Upper lobe of right lung (tissue), 1 donor: ENCODE measurements at places on chromosomes 5 and 9. TPM values are rescaled to one million over a fixed set of nuclear protein-coding genes. Genes with fewer than 3 reads are reported as not detected.

DNA sequence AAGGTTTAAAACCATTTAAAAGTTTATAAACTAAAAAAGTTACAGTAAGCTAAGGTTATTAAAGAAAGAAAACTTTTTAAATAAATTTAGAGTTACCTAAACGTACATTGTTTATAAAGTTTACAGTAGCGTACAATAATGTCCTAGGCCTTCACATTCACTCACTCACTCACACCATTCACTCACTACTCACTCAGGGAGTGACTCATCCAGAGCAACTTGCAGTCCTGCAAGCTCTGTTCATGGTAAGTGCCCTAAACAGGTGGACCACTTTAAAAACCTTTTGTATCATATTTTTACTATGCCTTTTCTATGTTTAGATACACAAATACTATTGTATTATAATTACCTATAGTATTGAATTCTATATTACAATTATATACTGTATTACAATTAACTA, 190.8 kb upstream of the RASA1 start:
- no peak overlapping the region for H3K27ac ChIP-seq
- no peak for DNase-seq
- no peak overlapping the region for H3K4me3 ChIP-seq
- H3K36me3 ChIP-seq = no peaks in the 10 kb centered on the region
- H3K27me3 ChIP-seq = no peaks in the 10 kb centered on the region
- H3K4me1 ChIP-seq = no peaks in the 10 kb centered on the region

GRCh38 chr9:137235424-137236237, 4.9 kb downstream of the SLC34A3 start:
- no peak overlapping the region for H3K27ac ChIP-seq
- no peak for DNase-seq
- H3K4me3 ChIP-seq = no peak overlapping the region
- peaks cover 24% of the 10 kb centered on the region for H3K4me1 ChIP-seq

GRCh38 chr5:136057401-136058038, 28.7 kb downstream of the TGFBI start:
- H3K4me3 ChIP-seq = no peak overlapping the region
- peaks cover 14% of the 10 kb centered on the region for H3K36me3 ChIP-seq
- no peak overlapping the region for H3K27ac ChIP-seq
- peaks cover 28% of the 10 kb centered on the region for H3K4me1 ChIP-seq
- no peaks in the 10 kb centered on the region for H3K27me3 ChIP-seq

GRCh38 chr5:56807679-56808078, 7.7 kb upstream of the MAP3K1 start:
- H3K4me1 ChIP-seq = no peaks in the 10 kb centered on the region
- DNase-seq = no peak
- H3K27me3 ChIP-seq = no peaks in the 10 kb centered on the region
- H3K36me3 ChIP-seq = no peaks in the 10 kb centered on the region
- no peak overlapping the region for H3K4me3 ChIP-seq
- H3K27ac ChIP-seq = no peak overlapping the region

DNA sequence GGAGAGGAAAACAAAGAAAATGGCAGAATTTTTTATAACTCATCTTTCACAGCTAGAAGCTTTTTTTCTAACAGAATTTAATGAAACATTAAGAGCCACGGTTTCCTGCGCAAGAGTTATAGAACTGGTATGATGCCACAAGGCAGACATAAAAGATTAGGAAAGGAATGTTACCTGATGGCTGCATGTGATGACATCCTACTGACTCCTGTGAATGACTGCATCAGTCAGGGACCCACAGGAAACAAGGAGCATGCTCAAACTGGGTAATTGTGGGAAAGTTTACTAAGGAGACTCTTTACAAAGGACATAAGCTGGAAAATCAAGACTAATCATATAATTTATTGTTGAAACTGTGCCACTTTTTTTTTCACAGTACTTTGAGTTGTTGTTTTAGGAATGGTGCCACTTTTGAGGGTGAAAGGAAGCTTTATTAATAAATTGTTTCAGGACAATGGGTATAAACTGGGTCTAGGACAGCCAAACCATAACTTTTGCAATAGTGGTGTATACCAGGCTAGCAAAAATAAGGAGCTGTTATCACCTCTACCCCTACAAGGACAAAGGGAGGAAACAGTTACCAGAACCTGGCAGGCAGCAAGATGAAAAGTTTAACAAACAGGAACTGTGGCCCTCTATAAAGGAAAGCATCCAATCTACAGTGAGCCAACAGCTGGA, 5.1 kb upstream of the TSLP start:
- no peak overlapping the region for H3K27ac ChIP-seq
- peaks cover 24% of the 10 kb centered on the region for H3K27me3 ChIP-seq
- peaks cover 7% of the 10 kb centered on the region for H3K4me1 ChIP-seq
- no peak for DNase-seq
- H3K4me3 ChIP-seq = no peak overlapping the region

- no peaks in the 10 kb centered on the region for H3K27me3 ChIP-seq
- H3K4me3 ChIP-seq = no peak overlapping the region
- DNase-seq = no peak
- no peaks in the 10 kb centered on the region for H3K4me1 ChIP-seq
- H3K36me3 ChIP-seq = no peaks in the 10 kb centered on the region
These were observed 249.1 kb downstream of the DIRAS2 start for GRCh38 chr9:90393365-90394152.

GRCh38 chr9:137161558-137162486, 8.0 kb downstream of the LRRC26 start:
- H3K4me3 ChIP-seq = no peak overlapping the region
- DNase-seq = no peak
- H3K27me3 ChIP-seq = peaks cover 97% of the 10 kb centered on the region
- H3K36me3 ChIP-seq = no peaks in the 10 kb centered on the region
- peaks cover 25% of the 10 kb centered on the region for H3K4me1 ChIP-seq
- no peak overlapping the region for H3K27ac ChIP-seq

- H3K27ac ChIP-seq = no peak overlapping the region
- no peaks in the 10 kb centered on the region for H3K36me3 ChIP-seq
- peaks cover 4% of the 10 kb centered on the region for H3K27me3 ChIP-seq
- H3K4me1 ChIP-seq = no peaks in the 10 kb centered on the region
- DNase-seq = no peak
- H3K4me3 ChIP-seq = no peak overlapping the region
These were observed 65.3 kb downstream of the OLFM1 start for GRCh38 chr9:135152614-135153334.

DNA sequence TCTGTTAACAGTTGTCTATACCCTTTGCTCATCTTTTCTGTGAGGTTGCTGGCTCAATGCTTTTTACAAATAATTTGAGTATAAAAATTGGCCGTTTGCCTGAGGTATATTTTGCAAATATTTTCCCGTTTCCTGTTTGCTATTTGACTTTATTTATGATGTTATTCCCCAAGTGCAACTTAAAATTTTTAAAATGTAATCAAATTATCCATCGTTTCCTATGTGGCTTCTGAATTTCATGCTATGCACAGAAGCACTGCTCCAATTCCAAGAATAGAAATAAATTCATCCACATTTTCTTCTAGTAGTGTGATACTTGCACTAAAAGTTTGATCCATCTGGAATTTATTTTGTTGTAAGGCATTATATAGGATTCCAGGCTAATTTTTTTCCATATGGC, 123.6 kb downstream of the ZNF608 start:
- no peak for DNase-seq
- H3K36me3 ChIP-seq = no peaks in the 10 kb centered on the region
- H3K27ac ChIP-seq = no peak overlapping the region
- H3K4me1 ChIP-seq = no peaks in the 10 kb centered on the region
- H3K27me3 ChIP-seq = no peaks in the 10 kb centered on the region

DNA sequence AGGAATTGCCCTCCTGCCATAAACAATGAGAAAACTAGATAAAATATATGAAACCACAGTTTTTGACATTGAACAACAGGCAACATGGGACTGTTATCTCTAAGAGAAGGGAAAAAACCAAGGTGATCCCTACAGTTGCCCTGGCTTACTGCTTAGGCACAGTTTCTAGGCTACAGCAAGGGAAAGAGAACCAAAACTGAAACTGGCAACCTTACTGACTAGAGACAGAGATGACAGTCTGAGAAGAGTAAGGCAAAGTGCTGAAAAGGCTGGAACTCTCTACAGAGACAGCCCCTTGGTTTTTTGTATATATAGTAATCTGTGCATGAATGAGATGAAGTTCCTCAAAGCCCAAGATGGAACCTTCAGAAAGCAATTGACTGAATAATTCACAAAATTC, 36.2 kb upstream of the REEP2 start:
- DNase-seq = no peak
- H3K36me3 ChIP-seq = peaks cover 80% of the 10 kb centered on the region
- no peaks in the 10 kb centered on the region for H3K4me1 ChIP-seq
- H3K4me3 ChIP-seq = no peak overlapping the region
- no peaks in the 10 kb centered on the region for H3K27me3 ChIP-seq
- no peak overlapping the region for H3K27ac ChIP-seq

GRCh38 chr9:104074876-104075275, 19.2 kb upstream of the SMC2 start:
- peak overlapping the region; percentile 31 for H3K27ac ChIP-seq
- H3K27me3 ChIP-seq = no peaks in the 10 kb centered on the region
- peaks cover 14% of the 10 kb centered on the region for H3K4me1 ChIP-seq
- H3K4me3 ChIP-seq = no peak overlapping the region
- no peaks in the 10 kb centered on the region for H3K36me3 ChIP-seq

- no peak overlapping the region for H3K27ac ChIP-seq
- H3K27me3 ChIP-seq = no peaks in the 10 kb centered on the region
These were observed 230.3 kb downstream of the PAPPA start for GRCh38 chr9:116383936-116384335.

GRCh38 chr9:125821078-125821477, 73.9 kb downstream of the PBX3 start:
- H3K36me3 ChIP-seq = no peaks in the 10 kb centered on the region
- no peak overlapping the region for H3K27ac ChIP-seq
- no peaks in the 10 kb centered on the region for H3K4me1 ChIP-seq
- no peak overlapping the region for H3K4me3 ChIP-seq

- no peak overlapping the region for H3K4me3 ChIP-seq
- H3K4me1 ChIP-seq = no peaks in the 10 kb centered on the region
- no peak overlapping the region for H3K27ac ChIP-seq
- no peaks in the 10 kb centered on the region for H3K27me3 ChIP-seq
- no peaks in the 10 kb centered on the region for H3K36me3 ChIP-seq
These were observed 552.8 kb downstream of the CAAP1 start for GRCh38 chr9:26339796-26340195.

DNA sequence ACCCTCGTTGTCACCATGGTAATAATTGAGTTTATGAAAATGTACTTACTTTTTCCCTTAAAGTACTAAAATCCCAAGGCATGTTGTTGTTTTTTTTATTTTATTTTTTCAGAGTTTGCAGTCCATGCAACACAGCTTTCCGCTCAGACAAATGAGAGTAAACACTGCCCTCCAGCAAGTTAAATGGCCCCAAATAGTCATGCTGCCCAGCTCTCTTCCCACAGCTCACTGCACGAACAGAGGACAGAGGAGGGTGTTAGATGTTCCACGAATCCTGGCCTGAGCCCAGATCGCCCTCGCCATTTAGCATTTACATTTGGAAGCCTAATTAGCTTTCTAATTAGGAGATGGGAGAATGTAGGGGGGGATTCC, 1.9 kb downstream of the NIM1K start:
- H3K4me3 ChIP-seq = peak overlapping the region; percentile 53
- no peak for DNase-seq
- H3K4me1 ChIP-seq = peaks cover 14% of the 10 kb centered on the region
- H3K27ac ChIP-seq = no peak overlapping the region

GRCh38 chr5:15983392-15983791, 196.2 kb downstream of the MARCHF11 start:
- H3K4me3 ChIP-seq = no peak overlapping the region
- no peak overlapping the region for H3K27ac ChIP-seq
- H3K36me3 ChIP-seq = no peaks in the 10 kb centered on the region
- no peaks in the 10 kb centered on the region for H3K27me3 ChIP-seq

DNA sequence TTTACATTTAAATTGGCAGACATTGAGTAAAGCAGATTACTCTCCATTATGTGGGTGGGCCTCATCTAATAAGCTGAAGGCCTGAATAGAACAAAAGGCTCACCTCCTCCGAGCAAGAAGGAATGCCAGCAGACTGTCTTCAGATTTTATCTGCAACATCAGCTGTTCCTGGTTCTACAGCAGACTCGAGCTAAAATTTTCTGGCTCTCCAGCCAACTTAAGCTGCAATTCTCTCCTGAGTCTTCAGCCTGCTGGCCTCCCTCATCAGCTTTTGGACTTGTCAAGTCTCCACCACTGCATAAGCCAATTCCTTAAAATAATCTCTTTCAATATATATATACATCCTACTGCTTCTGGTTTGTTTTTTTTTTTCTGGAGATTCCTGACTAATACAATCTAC, 12.5 kb downstream of the TRPM3 start:
- no peak overlapping the region for H3K4me3 ChIP-seq
- H3K4me1 ChIP-seq = no peaks in the 10 kb centered on the region
- H3K27me3 ChIP-seq = no peaks in the 10 kb centered on the region

GRCh38 chr5:73152411-73153388, 20.3 kb upstream of the TMEM174 start:
- no peak overlapping the region for H3K4me3 ChIP-seq
- no peak for DNase-seq
- no peak overlapping the region for H3K27ac ChIP-seq
- H3K36me3 ChIP-seq = no peaks in the 10 kb centered on the region

DNA sequence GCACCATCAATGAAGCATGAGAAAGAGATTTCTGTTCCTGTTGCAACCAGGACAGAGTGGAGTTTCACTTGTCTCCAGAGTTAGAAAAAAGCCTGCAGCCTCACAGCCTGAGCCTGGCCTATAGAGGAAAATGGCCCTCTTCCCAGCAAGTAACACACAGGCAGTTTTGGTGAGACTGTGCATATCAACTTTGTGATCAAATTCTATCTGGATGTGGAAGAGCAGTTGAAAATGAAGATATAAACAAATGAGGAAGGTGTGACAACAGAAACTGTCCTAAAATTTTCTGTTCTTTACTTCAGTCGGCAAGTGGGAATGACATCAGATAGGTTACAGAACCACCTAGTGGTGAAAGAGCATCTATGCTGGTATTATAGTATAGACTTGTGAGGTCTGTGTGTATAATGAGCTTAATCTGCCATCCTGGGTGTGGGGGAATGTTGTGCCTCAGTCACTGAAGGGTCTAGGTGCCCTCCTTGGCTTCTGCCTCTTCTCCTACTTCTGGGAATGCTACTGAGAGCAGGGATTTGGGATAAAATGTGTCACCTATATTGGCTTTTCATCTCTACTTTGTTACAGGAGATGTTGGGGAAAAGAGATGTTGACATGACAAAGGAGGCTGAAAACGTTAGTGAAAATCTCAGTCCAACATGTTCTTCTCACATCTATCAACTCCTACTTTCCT, 28.2 kb downstream of the YIPF5 start:
- no peak for DNase-seq
- no peak overlapping the region for H3K4me3 ChIP-seq
- no peak overlapping the region for H3K27ac ChIP-seq
- no peaks in the 10 kb centered on the region for H3K27me3 ChIP-seq
- H3K36me3 ChIP-seq = no peaks in the 10 kb centered on the region

The CNTNAP3B gene
- total RNA-seq = 9.3 TPM

The DBH gene
- total RNA-seq = not detected

The PCDHB15 gene
- 2.5 TPM for total RNA-seq

The FAT2 gene
- total RNA-seq = 0.41 TPM

The SLCO6A1 gene
- total RNA-seq = not detected

The MOB3B gene
- 17.8 TPM for total RNA-seq

The PCDHB10 gene
- total RNA-seq = 2.1 TPM

The GOLGA2 gene
- total RNA-seq = 88.7 TPM

The HAVCR1 gene
- total RNA-seq = not detected

The SLC22A4 gene
- 1.8 TPM for total RNA-seq

The ZDHHC11B gene
- total RNA-seq = 8.0 TPM

The KCNV2 gene
- not detected for total RNA-seq
